ENCODE measurements at places on chromosomes 11 and 22.

GRCh38 chr11:102653744-102654291 is 28.7 kb upstream of the MMP20 start:
- no peak for DNase-seq

- no peak for DNase-seq
Measured at GRCh38 chr11:14253421-14253820, 105.6 kb downstream of the RRAS2 start.

DNA sequence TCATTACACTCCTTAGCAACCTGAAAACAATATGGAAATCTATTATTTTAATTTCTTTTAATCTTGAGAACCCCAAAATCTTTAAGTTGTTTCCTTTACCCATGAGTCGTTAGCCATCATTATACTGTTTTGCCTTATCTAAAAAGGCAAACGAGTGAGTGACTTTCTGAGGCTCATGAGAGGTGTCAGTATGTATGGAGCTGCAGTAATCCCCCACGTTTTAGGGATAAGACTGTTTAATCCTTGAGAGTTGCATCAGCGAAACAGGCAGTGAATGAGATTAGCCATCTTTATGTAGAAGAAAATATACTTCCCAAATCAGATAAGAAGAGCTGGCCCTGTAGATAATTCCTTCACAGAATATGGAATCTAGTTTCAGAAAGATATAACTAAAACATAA is 1147.0 kb downstream of the DLG2 start:
- no peak for DNase-seq

GRCh38 chr11:47178737-47179654 is 2.3 kb upstream of the ARFGAP2 start:
- DNase-seq, result no peak

DNA sequence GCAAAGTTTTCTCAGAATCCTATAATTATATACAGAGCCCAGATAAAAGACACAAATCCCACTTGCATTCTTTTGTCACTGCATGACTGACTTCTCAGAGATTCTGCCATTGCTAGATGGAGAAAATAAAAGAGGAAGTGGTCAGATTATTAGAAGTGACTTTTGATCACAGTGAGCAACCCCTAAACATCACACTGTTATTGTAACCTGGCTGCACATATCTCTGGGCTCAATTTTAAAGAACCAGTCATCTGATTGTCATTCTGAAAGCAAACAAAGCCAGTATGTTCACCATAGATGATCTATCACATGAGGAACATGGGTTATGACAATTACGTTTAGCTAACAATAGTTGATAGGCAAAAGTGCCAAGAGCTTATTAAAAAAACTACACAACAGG is 47.8 kb downstream of the COPB1 start:
- peak; percentile 12 for DNase-seq

- DNase-seq, result peak; percentile 29
Measured at GRCh38 chr11:116840224-116840745, 2.9 kb upstream of the APOA1 start.

DNA sequence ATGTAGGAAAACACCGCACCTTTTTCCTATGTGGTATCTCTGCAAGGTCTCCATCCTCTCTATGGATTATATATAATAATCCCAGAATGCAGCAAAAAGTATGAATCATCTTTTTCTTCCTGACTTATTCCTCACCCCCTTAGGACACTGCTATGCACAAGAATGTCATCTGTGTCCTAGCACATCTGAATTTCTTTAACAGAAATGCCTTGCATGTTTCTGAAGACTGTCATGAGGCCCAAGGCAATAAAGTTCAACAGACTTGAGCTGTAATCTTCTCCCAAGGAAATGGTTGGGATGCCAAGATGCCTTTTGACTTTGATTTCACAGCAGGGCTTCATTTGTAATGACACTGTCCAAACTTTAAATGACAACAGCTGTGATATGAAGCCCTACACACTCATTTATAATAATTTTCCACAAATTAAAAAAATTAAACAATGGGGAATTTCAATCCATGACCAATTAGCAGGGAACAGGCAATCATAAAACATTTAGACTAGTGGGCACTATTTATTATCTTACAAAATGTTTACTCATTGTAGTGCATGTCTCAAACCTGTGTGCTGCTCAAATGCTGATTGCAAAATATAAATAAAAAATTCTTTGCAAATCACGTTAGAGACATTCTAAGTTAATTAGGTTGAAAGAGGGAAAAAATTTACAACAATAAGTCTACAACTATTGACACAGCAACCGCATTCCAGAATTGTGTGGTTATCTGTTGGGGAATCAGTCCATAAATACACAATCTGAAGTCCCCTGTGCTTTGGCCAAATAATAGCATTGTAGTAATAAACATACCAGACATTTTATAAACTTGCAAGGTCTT is 242.3 kb downstream of the SWAP70 start:
- peak; percentile 99 for DNase-seq

DNA sequence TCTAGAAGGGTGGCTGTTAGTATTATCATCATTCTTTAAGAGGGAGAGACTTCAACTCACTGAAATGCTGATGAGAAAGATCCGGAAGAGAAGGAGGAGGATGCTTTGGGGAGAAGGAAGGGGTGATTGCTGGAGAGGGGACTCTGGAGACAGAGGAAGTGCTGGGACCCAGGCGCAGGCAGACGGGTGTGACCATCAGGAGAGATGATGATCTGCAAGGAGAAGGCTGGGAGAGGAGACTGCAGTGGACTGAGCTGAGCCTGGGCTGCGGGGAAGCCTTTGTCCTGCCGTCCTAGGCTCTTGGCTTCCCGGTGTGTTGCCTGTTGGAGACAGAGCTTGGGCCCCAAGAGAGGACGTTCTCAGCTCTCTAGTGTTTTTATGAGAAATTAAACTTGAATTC is 22.6 kb downstream of the RASD2 start:
- no peak for DNase-seq

GRCh38 chr11:30321321-30321720 is 1.6 kb upstream of the ARL14EP start:
- DNase-seq, result no peak

DNA sequence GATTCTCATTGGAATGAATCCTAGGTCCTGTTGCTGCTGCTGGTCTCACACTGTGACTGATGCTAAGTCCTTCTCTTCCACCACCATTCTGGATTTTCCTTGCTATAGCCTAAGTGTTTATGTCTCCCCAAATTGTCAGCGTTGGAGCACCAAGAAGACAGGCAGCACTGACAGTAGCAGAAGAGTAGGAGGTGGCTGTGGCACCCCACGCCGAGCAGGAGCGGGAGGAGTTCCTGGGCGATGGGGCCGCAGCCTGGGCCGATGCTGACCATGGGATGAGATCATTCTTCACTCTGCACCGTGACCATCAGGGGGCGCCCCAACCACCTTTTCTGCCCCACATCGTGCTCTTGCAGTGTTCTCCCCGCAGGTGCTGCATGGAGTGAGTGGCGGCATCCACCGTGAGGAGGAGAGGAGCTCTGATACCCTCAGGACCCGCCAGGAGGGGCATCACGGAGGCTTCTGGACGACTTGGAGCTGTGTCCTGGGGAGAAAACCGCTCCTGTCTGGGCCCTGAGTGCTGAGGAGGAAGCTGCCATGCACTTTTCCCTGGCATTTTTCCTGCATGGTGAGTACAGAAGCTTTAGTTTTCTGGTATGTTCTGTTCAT is 57.0 kb downstream of the LRRC74B start:
- DNase-seq, result peak; percentile 49

DNA sequence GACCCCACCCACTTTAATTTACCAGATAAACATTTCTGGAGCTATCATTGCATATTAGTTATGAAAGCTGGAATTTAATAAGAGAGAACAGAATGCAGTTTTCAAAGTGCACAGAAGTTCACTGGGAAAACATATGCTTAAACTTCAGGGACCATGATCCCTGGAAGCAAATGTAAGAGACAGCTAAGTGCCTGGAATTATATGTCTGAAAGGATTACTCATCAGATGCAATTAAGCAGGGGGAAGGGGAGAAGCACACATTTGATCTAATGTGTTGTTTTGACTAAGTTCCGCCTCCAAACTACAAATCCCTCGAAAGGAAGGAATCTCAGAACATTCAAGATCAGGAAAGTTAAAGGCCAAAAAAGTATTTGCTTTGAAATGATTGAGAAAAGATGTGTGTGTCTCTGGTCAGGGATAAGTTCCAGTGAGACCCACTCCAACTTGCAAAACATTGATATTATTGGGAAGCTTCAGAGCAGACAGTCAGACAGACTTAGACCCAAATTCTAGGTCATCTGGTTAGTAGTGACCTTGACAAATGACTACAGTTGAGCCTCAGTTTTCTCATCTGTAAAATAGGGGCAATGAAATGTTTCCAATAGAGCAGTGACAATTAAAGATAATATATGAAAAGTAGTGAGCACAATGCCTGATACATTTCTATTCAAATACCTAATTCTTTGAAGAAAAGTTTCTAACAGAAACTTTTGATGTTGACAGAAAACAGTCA is 147.6 kb downstream of the ME3 start:
- peak; percentile 81 for DNase-seq

DNA sequence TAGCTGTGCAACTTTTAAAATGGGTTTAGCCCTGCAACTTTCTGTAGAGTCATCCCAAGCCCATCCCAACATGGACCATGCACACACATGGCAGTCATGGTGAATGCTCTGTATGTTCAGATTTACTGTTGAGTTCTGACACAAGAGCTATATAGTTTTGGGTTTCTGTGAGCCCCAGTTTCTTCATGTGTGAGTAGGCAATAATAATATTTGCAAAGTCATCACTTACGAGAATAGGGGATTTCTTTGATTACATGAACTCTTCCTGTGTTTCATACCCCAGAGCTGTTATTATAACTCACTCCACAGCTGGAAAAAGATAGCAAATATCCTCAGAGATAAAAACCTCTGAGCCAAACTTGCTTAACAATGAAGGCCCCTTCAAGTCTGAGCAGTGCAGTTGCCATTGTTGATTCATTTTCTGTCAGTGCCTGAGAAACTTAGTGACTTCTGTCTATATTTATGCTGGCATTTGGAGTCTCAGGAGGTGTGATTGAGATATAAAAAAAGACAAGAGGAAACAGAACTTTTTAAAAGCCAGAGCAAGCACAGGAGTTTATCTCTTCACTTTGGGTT is 767.9 kb upstream of the API5 start:
- DNase-seq, result no peak

- no peak for DNase-seq
Measured at GRCh38 chr11:124674571-124674970, 867 bp downstream of the SPA17 start.

- DNase-seq, result no peak
Measured at GRCh38 chr22:37591823-37592404, 12.0 kb upstream of the LGALS2 start.

- DNase-seq, result no peak
Measured at GRCh38 chr11:117435326-117435725, 107.7 kb downstream of the CEP164 start.

DNA sequence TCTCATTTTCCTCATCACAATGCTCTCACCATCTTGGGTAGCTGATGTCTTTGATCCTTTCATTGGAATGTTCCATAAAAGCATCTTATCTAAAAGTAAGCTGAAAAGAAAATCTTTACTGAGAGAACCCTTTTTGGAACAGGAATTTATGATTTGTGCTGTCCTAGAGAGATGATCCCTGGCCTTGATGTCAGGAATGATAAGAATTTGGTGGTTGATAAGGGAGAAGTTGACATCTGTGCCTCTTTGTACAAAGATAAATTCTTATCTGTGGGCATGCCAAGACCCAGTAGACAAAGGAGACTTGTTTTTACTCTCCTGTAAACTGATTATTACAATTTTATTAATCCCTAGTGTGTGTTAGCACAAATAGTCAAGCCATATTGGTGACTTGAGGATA is 36.9 kb downstream of the NAALAD2 start:
- no peak for DNase-seq

- peak; percentile 20 for DNase-seq
Measured at GRCh38 chr11:68962527-68963250, 18.1 kb downstream of the MRGPRD start.

- no peak for DNase-seq
Measured at GRCh38 chr22:47814474-47814873, 1052.0 kb downstream of the TBC1D22A start.

DNA sequence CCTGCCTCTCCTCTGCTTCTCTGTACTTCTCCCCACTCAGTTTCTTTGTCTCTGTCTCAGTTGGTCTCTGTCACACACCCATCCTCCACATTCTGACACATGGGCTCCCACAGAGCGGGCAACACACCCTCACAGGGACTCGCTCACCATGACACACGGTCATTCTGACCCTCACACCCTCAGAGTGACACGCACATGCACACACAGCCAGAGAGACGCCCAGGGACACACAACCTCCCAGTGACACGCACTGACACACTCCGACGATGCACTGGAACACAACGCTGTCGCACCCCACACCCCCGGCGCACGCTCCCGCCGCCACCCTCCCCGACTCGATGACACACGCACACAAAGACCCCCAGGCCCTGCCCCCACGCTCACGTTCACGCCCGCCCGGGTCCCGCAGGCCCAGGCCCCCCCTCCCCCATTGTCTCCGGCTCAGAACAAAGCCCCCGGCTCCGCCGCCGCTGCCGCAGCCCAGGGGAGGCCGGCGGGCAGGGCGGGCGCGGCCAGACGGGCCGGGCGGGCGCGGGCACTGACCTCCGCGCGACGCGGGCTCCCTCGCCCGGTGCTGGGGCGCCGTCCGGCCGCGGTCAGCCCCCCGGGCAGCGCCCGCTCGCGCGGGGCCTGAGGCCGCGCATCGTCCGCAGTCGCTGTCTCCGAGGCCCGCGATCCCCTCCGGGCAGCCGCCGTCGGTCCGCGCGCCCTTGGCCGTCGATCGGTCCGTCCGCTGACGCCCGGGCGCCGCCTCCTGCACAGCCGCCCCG is 404 bp downstream of the DCHS1 start:
- DNase-seq, result peak; percentile 52

GRCh38 chr11:105197071-105197815 is 57.7 kb upstream of the CARD18 start:
- no peak for DNase-seq

GRCh38 chr11:72352859-72353551 is 81.3 kb downstream of the CLPB start:
- DNase-seq, result peak; percentile 75

GRCh38 chr11:116413301-116414242 is 359.2 kb downstream of the BUD13 start:
- DNase-seq, result no peak
